Stimulated activated CD8-positive, alpha-beta memory T cell treated with anti-CD3 and anti-CD28 coated beads, Interleukin-7, amount 100 ng/mL, for 1 hour (primary cell): ENCODE measurements at places on chromosomes 16 and 17.

- DNase-seq = no peak
Observed at GRCh38 chr16:65070831-65071432, 50.9 kb downstream of the CDH11 start.

DNA sequence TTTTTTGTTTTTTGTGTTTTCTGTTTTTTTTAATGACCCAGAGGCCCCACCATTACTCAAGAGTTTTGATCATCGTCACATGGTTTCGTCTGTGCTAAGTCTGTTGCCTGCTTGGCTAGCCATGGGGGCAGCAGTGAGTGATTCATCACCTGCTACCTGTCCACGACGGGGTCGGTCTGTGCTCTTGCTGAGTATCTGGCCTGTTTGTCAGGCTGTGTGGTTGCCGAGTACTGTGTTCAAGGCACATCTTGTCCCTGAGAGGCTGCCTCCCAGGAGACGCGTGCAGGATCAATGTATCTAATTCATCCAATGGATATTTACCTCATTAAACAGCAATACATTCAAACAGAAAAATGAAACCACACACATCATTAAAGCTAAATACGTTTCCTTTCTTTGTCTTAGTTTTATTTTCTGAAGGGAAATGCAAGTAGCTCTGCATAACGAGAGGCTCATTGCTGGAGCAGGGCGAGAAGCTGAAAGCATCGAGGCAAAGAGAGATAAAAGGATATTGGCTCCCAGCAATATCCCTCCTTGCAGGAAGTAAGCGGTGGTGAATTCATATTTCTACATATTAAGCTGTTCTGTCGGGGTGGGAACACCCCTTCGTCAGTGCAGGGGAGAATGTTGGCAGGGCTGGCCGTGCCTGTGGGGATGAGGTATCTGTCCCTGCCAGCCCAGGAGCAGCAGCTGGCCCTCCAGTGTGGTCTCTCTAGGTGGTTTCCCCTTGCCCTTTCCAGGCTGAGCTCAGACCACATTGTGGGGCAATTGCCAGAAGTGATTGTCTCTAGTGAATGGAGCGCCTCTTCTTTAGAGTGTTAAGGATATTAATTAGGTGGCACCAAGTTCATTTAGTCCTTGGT, 166.2 kb upstream of the ASIC2 start:
- DNase-seq = no peak

DNA sequence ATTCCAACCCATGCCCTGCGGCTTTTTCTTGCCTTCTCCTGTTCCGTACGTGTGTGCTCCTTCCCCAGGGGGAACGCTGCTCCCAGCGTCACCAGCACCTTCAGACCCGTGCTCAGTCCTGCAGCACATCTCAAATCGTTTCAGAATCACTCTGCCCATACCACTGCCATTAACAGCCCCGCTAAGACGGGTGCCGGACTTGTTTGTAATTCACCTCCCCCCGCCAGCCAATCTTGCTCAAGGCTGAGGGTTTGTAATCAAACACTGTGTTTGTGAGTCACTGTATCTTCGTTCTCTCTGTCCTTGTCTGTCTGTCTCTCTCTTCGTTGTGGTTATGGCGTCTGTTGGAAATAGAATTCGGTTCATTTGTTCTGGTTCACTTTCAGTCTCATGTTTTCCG, 17.3 kb downstream of the CARD14 start:
- DNase-seq = no peak

GRCh38 chr17:43545383-43545632, 832 bp downstream of the ETV4 start:
- DNase-seq = no peak

GRCh38 chr17:49728425-49728824, 20.7 kb upstream of the SLC35B1 start:
- DNase-seq = no peak

- DNase-seq = no peak
Observed at GRCh38 chr16:1494129-1494640, 1.0 kb downstream of the TELO2 start.

- no peak for DNase-seq
Observed at GRCh38 chr17:14986127-14986526, 279.0 kb downstream of the PMP22 start.

GRCh38 chr17:11637796-11638195, 39.5 kb downstream of the DNAH9 start:
- DNase-seq = no peak

DNA sequence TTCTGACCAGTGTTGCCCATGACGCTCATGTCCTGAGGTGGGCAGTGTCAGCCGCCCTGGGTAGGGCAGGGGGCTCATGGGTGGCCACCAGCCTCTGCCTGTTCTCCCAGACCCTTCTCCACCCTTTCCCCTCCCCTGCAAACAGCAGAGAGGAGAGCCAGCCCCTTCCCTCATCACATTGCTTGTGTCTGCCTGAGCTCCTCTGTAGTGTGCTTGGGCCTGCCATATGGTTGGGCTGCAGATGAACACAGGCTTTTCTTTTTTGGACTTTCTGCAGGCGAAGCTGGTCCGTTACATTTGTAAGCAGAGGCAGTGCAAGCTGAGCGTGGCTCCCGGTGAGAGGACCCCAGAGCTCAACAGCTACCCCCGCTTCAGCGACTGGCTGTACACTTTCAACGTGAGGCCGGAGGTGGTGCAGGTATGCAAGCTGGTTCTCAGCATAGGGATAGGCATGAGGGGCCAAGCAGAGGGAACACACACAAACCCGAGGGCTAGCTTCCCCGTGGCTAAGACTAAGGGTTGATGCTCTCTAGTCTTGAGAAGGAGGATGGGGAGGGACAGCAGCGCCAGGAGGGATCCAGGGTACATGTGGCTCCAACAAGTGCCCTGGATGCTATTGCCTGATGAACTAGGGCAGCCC, 80.6 kb upstream of the LGALS9 start:
- no peak for DNase-seq

DNA sequence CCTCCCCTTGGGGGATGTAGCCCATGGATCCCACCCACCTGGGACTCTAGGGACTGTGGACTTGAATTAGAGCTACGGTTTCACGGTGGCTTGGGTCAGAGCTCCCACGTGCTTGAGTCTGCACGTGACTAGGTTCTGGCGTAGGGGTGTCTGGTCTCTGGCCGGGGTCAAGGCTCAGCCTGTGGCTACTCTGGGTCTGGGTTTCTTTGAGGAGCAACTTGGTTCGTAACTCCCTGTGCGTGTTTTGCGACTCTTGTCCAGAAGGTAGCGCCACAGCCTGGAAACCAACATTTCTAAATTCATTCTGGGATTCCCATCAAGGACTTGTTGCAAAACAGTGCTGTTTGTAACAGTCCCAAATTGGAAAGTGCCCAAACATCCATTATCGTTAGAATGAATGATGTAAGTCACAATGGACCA, 470 bp upstream of the GGT6 start:
- no peak for DNase-seq

DNA sequence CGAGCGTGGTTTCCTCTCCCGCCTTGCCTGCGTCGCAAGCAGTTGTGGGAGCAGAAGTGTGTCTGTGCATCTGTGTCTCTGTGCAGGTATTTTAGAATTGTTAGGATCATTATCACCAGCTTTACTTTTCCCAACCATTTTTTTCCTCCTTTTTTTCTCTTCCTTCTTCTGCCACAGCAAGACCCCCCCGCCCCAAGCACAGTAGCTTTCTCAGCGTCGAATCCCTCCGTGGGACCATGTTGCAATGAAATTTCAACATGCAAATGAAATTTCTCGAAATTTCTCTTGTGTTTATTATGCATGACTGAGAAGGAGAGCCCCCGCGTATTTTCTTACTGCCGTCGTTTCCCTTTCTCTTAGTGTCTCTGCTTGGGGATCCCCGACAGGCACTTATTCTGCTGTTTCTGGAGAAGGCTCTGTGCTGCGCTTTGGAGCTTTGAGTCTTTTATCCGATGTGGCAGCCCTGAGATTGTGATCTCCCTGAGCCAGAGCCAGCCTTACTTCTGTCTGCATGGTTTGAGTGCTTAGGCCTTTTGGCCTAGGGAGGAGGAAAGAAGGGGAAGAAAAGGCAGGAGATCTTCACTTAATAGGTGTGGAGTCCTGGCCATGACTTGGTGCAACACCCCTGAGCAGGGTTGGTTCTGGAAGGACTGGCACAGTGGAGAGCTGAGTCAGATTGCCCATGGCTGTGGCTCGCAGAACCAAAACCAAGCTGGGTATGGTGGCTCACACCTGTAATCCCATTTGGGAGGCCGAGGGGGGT, 5.0 kb downstream of the ARMC7 start:
- no peak for DNase-seq

GRCh38 chr16:48607056-48607825, 2.7 kb downstream of the N4BP1 start:
- DNase-seq = no peak

DNA sequence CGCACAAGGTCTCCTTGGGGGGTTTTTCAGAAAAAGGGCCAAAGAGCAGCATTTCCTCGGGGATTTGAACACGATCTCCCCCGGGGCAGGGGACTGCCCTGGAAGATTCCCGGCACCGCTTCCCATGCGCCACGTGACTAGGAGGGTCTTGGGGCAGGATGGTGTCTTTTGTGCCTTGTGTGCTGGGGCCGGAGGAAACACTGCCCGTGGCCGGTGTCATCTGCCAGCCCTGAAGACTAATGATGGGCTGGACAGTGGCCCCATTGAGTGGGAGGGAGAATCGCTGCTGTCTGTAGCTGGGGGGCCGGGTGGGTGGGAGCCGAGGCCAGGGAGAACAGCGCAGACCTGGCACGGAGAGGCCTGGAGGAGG, 315.1 kb downstream of the SEC14L1 start:
- no peak for DNase-seq

- no peak for DNase-seq
Observed at GRCh38 chr16:81646561-81646960, 132.5 kb upstream of the PLCG2 start.

GRCh38 chr16:62149631-62150030, 113.4 kb upstream of the CDH8 start:
- DNase-seq = no peak

- DNase-seq = no peak
Observed at GRCh38 chr17:31580706-31581490, 189.4 kb downstream of the RAB11FIP4 start.

DNA sequence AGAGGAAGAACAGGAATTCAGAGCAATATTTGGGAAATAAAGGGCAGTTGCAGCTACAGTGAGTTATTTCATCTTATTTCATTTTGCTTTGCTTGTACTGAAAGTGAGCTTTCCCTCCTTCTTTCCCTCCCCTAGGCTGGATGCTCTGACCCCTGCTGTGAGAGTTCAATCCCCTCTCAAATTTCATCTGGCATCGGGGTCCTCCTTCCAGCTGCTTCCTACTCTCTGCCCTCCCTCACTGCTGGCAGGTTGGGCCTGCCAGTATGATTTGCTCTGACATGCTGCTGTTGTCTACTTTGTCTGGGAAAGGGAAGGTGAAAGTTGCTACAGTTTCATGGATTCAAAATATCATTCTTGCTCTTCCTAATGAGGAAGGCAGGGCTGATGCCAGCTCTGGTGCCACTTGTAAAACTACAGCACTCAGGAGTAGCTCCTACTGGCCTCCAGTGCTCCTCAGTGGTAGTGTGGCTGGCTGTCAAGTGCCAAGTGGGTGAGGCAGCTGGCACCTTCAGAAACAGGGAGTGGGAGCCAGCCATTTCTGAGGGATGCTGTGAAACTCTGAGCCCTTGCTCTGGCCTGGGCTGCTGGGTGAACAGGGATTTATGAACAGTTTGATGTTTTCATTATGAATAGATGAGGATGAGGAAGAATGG, 408.6 kb downstream of the HAPSTR1 start:
- no peak for DNase-seq

GRCh38 chr16:85759136-85759535, 8.2 kb upstream of the C16orf74 start:
- DNase-seq = no peak

- no peak for DNase-seq
Observed at GRCh38 chr17:17309356-17309755, 6.2 kb downstream of the NT5M start.

GRCh38 chr17:37162800-37163199, 213.0 kb upstream of the C17orf78 start:
- no peak for DNase-seq

- no peak for DNase-seq
Observed at GRCh38 chr17:50234581-50234980, 33.1 kb upstream of the COL1A1 start.

DNA sequence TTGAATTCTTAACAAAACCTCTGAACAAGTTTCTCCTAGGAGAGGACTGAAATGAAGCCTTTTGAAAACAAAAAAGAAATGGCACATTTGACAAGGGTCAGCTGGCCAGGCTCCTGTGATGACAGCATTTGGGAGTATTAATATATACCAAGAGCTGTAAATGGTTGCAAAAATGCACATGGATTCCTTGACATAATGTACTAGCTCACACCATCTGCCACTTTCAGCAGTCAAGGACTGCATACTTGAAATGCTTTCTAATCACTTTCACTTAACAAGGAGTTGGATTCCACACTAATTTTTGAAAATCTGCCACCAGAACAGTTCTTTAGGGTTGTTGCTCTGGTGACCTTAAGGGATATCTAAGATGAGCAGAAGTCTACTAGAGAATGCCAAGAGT, 236.7 kb upstream of the TOX3 start:
- no peak for DNase-seq

- DNase-seq = no peak
Observed at GRCh38 chr16:17469741-17470181, 999 bp downstream of the XYLT1 start.

GRCh38 chr16:3957344-3957980, 76.9 kb upstream of the CREBBP start:
- no peak for DNase-seq

- DNase-seq = no peak
Observed at GRCh38 chr17:78676412-78677302, 99.5 kb upstream of the DNAH17 start.

DNA sequence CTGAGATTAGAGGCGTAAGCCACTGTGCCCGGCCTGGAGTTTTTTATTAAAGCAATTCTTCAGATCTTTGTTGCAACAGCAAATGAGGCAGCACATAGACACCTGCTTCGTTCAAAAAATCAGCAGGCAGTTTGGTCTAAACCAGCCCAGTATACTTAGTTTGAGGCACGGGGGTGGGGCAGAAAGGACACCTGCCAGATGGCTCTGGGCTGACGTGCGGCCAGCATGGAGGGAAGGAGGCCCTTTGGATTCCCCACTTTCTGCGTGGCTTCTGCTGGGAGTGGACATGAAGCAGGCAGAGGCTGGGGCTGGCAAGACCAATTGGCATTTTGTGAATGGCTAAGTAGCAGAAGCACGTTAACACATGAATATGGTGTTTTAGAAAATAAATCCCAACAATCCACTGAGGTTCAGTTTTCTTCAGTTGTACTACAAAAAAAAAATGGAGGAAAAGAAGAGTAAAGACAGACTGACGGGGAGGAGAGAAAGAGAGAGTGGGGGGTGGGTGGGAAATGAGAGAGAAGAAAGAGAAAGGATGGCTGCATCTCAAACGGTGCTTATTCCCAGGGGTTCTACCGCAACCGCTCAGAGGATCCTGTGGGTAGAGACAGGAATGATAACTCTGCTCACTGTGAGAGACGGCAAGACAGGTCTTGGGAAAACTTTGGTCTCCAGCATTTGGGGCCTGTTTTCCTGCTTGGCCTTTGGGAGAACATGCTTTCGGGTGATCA, 16.3 kb downstream of the C16orf46 start:
- DNase-seq = no peak

DNA sequence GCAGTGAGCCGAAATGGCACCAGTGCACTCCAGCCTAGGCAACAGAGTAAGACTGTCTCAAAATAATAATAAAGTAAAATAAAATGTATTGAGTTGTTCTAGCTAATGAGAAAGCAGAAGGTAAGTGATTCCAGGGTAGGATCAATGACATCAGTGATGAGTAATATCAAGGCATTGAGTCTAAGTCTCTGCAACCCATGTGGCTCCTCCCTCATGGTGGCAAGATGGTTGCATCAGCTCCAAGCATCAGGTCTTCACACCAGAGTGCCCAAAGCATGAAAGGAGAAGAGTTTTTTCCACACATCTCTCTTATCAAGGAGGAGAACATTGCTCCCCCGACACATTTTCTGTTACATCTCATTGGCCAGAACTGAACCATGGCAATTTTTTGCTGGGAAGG, 34.8 kb upstream of the GAS7 start:
- no peak for DNase-seq

GRCh38 chr16:76265434-76266045, 11.7 kb upstream of the CNTNAP4 start:
- DNase-seq = no peak
